NCI-H187 (cell line): ENCODE measurements at places on chromosomes 7 and 10.

DNA sequence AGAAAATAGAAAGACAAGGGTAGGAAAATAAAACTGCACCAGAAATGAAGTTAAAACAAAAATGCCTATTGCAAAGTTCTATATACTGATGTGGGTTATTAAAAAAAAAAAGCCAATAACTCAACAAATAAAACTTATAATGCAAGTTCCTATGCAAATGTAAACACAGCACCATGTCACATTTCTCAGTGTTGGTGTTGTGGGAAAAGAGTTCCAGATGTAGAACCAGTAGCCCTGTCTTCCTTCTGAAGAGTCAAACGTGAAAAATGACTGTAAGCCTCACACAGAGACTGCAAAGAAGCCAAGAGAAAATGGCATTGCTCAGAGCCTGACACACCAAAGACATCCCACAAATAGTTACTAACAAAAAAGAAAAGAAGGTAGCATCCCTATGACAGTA lies 10.1 kb downstream of the PON2 start:
- DNase-seq: no peak

DNA sequence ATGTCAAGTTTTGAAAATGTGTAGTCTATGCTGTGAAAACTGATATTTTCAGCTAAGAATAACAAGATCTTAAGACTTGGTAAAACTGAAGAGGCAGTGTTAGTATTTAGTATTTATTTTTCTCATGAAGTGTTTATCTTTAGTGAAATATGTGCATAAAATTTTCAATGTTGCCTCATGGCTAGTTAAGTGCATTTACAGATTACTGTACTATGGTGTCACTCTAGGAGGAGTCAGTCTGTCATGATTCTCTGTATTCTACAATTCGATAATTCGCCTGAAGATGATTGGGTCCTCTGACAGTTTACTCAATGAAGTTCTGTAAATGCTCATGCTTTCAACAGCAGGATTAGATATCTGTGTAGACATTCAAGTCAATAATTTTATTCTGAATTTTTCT lies 488.1 kb upstream of the GRM3 start:
- no peak for DNase-seq

DNA sequence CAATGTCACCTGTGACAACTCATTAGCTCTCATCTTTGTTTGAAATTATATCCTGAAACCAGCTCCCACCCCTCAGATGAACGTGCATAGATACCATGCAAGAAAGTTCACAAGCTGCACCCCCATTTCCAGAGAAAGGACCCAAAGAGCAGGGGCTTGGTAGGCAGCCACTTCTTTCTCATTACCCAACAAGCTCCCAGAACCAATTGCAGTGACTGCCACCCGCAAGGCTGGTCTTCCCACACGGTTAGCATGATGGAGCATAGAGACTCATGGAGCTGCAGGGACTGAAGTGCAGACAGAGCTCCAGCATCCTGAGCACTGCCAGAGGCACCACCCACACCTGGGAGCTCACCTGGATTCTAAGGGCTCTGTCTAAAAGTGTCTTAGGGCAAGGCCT lies 28.5 kb downstream of the FRMPD2 start:
- DNase-seq: no peak

DNA sequence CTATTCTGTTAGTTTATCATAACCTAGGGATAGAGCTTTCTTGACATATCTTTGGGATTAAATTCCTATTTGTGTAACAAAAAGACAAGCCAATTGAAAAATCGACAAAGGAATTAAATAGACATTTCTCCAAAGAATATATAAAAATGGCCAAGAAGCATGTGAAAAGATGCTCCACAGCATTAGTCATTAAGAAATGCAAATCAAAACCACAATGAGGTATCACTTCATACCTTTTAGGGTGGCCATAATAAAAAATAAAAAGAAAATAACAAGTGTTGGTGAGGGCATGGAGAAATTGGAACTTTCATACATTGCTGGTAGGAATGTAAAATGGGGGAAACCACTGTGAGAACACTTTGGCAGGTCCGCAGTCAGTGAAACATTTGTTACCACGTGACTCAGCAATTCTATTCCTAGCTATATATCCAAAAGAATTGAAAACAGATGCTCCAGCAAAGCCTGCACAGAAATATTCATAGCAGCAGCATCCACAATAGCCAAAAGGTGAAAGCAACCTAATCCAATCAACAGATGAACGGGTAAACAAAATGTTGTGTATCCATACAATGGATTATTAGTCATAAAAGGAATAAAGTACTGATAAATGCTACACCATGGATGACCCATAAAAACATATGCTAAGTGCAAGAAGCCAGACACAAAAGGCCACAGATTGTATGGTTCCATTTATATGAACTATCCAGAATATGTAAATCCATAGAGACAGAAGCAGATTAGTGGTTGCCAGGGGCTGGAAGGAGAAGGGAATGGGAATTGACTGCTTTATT lies 20.5 kb downstream of the SPAG6 start:
- no peak for DNase-seq

- no peak for DNase-seq
Measured at GRCh38 chr10:69994262-69994661, 58.4 kb upstream of the MACROH2A2 start.

- DNase-seq: no peak
Measured at GRCh38 chr7:155291045-155291530, 6.6 kb upstream of the INSIG1 start.

GRCh38 chr7:94511718-94512117 lies 2.1 kb downstream of the CASD1 start:
- DNase-seq: no peak

GRCh38 chr10:90417029-90417428 lies 440.8 kb downstream of the HTR7 start:
- no peak for DNase-seq

GRCh38 chr7:51606601-51607154 lies 290.1 kb upstream of the COBL start:
- no peak for DNase-seq

DNA sequence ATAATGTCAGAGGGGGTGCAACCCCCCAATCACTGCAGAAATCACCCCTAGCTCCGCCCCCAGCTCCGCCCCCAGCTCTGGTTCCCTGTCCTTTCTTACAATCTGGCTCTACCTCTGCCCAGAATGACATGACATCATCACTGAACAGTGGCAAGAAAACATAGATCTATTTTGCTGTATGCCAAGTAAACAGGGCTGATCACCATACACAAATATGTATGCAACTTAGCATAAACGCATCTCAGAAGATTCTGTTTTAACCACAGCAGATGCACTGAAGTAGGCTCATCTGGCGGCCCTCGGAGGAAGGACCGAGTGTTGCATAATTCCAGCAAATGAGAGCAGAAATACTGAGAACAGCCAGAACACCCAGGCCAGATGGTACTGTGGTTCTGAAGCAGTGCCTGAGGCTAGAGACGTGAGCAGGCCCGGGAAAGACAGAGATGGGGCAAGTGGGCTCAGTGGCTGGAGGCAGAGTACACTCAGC lies 293.3 kb upstream of the KLF14 start:
- DNase-seq: no peak

GRCh38 chr10:102752266-102752930 lies 8.7 kb downstream of the WBP1L start:
- DNase-seq: no peak

DNA sequence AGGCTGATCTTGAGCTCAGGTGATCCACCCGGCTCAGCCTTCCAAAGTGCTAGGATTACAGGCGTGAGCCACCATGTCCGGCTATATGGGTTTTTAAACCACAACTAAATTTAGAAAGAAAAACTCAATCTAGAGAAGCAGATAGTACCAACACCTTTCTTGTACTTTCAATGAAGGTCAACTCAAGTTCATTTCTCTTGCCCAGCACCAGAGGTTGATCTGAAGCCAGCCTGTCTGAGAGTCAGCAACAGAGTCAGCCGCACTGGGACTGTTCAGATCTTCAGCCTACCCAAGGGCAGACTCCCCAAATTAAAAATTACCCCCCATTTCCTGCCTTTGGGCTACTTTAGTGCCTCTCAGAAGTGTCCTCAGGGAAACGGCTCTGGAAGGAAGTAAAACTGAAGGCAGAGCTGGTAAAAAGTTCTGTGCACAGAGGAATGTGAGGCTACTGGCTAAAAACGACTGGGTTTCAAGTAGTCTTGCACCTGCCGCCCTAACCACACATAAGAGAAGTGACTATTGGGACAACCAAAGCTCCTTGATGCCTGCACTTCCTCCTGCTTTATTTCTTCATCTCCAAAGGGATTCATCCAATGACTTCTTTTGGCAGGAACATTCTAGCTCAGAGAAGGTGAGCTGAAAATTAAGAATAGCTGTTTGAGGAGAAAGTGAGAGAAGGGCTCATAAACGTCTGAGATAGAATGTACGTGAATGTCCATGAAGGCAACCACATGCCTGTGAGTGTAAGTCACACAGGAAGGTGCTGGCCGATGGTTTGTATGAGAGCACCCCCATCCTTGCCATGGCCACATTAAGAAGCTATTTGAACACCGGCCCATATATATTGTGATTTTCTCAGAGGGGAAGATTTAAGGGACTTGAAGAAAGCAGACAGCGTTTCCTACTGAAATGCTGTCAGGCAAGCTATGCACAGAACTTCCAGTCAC lies 142.4 kb upstream of the PRR15 start:
- no peak for DNase-seq

GRCh38 chr7:130880668-130881067 lies 146.7 kb upstream of the KLF14 start:
- no peak for DNase-seq

DNA sequence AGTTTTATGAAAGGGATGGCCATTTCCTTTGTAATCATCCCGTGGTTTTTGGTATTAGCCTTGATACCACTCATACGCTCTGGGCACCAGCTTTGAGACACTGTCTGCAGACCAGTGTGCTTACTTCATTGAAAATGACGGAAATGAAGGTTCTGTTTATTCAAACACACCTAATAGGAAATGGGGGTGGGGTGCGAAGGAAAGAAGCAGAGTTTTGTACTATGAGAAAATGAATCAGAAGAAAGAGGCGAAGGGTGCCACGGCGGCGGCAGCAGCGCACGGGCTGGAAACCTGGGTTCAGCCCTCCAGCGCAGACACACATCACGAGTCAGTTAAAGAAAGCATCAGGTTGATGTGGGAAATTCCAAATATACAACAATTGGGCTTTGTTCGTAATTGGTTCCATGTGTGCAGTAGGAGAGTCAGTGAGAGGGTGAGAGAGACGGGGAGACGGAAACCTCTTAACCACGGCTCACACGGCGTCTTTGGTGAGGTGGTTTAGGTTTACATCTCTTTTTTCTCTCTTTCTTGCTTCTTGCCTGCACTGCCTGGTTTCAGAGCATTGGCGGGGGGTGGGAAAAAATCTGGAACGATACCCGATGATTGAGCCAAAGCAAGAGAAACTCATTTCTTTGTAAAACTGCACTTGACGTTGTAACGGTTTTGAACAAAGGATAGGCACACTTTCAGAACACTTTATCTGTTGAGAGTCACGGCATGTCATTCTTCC lies 321.2 kb downstream of the FRMD4A start:
- DNase-seq: no peak

GRCh38 chr7:107946881-107947280 lies 55.9 kb downstream of the DLD start:
- DNase-seq: no peak
